ENCODE measurements at places on chromosomes 7 and 10. TPM values are rescaled to one million over a fixed set of nuclear protein-coding genes. Genes with fewer than 3 reads are reported as not detected.

The PCLO gene
- total RNA-seq, result 27.1 TPM

DNA sequence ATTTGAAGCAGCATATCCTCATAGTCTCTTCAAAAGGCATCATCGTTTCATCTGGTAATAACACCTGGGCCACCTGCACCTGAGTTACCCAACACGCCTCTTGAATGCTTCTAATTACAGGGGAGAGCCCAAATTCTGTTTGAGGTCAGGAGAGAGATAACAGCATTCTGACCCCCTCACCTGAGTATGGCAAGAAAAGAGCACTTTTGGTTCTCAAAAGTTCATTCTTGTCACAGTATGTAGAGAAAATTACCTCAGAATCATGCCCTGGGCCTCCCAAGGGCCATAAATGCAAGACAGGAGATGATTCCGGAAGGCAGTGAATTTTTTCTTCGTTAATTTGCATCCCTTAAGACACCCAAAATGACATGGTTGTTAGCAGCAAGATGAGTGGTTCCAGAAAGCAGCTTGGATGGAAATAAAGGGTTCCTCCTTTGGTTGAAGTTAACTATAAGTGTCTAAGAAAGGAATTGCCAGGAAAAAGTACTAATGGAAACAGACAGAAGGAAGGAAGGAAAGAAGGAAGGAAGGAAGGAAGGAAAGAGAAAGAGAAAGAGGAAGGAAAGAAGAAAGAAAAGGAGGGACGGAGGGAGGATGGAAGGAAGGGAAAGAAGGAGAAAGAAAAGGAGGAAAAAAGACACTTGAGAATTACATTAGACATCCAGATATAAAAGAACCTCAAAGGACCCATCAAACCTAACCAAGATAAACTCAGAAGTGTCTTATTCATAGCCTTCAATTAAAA is 228.4 kb upstream of the RHOBTB1 start:
- no peak for DNase-seq

The TEX36 gene
- 0.10 TPM for total RNA-seq

DNA sequence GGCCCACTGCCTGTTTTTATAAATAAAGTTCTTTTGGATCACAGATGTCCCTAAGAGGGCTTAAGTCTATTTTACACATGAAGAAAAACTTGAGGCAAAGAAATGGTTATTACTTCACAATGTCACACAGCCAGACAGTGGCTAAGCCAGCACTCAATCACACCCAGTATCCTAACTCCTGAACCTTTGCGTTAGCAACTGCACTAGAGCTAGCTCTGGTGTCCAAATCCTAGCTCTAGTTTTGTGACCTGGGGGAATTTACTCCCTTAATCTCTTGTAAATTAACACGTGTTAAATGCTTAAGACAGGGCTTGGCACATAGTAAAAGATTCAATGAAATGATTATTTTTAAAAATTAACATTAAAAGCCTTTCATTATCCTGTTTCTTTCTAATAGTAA is 49.0 kb upstream of the TPK1 start:
- DNase-seq, result no peak

DNA sequence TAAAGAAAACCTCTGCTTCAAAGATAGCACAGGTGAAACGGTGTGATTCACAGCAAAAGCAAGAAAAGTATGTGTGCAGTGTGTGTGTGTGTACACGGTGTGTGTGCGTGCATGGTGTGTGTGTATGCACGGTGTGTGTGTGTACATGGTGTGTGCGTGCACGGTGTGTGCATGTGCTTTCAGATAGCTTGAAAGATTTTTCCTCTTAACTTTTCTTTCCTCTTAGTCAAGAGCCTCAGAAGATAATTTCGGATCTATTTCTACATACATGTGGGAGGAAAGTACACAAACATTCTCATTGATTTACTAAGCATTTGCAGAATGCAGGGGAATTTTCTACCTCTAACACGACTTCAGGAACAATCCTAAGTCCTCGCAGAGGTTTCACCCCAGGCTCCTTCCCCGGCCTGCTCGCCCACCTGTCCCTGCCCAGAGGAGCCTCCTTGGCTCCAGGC is 2.9 kb downstream of the FGFR2 start:
- no peak for DNase-seq

DNA sequence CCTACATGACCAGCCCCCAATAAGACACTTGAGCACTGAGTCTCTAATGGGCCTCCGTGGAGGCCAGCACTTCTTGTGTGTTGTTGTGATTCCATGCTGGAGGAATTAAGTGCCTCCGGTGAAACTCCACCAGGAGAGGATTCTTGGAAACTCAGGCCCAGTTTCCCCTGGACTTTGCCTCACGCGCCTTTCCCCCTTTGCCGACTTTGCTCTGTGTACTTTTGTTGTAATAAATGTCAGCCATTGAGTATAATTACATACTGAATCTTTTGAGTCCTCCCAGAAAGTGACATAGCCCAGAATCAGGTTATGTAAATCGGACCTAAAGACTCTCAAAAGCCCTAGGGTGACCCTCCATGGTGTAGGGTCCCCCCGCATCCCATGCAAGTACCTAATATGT is 82.4 kb downstream of the DLG5 start:
- no peak for DNase-seq

GRCh38 chr10:110074298-110074697 is 66.5 kb downstream of the ADD3 start:
- DNase-seq, result no peak

DNA sequence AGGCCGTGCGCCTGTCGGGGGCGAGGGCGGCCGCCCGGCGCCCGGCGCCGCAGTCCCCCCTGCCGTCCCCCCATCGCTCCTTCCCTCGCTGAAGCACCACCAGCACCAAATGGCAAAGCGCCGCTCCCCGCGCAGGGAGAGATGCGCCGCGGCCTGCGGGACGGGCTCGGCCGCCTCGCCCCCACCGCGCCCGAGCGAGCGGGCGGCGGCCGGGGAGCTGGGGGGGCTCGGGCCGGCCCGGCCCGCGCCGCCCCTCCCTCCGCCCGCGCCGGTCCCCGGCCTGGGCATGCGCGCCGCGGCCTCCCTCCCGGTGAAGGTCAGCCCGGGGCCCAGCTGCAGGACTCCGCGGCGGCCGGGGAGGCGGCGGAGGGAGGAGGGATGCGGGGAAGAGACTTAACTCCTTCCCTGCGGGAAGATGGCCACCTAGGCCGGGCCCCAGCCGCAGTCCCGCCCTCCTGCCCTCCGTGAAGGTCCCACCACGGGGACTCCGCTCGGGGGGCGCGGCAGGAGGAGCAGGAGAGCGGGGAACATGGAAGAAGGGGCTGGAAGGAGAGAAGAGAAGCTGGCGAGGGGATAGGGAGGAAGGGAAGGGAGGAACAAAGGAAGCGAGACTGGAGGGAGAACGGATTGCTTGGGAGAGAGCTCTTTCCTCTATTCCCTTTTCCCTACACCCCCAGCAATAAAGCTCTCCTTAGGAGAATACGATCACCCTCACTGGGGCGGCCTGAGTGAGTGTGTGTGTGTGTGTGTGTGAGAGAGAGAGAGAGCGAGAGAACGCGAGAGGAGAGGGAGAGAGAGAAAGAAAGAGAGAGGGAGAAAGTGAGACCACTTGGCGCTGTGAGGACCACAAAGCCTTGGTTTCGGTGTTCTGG is 3.4 kb upstream of the SMARCD3 start:
- peak; percentile 50 for DNase-seq

- DNase-seq, result no peak
These were observed 12.0 kb downstream of the COL1A2 start for GRCh38 chr7:94406696-94407095.
